ENCODE measurements at places on chromosomes 6 and 20.

DNA sequence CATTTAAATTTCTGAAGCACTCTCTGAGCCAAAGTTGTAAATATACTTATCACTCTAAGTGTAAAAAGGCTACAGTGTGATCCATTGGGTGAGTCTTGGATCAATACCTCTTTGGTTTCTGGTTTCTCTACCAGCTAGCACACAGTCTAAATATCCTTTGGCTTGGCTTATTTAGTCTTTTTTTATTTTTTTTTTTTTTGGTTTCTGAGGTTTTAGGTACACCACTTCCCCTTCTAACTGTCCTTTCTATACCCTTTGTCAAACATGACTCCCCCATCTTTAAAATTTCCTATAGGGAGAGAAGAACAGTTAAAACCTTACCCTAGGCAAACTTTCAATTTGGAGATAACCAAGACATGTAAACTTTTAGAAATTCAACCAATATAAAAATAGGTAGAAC lies 379.0 kb downstream of the PHF3 start:
- DNase-seq, result no peak

- no peak for DNase-seq
Measured at GRCh38 chr6:68447112-68447511, 188.0 kb upstream of the ADGRB3 start.

GRCh38 chr6:86682297-86682696 lies 255.0 kb upstream of the HTR1E start:
- no peak for DNase-seq

DNA sequence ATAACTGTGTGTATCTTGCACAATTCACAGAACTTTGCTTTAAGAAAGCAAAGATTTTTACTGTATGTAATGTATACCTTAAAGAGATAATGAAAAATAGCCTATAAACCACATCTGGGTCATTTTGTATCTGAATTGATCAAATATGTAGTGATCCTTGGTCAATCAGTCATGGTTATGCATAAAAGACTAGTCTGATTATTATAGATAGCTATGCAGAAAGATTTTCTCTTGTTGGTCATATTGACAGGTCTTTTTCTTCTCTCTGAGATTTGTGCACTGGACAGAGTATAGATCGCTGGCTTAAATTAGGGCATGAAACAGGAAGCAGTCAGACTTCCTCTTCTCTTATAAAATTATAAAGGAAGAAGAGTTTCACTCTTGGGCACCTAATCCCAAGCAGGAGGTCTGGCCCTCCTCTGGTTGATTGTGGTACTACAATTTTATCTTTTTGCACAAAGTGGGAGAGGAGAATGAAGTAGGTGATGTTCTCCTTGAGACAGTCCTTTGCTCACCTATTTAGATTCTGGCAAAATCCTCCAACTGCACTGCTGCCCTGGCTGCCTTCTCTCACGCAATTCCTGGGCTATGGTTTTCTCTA lies 380.9 kb upstream of the RGS17 start:
- no peak for DNase-seq

- no peak for DNase-seq
Measured at GRCh38 chr6:24848461-24848860, 49.7 kb upstream of the ARMH2 start.

DNA sequence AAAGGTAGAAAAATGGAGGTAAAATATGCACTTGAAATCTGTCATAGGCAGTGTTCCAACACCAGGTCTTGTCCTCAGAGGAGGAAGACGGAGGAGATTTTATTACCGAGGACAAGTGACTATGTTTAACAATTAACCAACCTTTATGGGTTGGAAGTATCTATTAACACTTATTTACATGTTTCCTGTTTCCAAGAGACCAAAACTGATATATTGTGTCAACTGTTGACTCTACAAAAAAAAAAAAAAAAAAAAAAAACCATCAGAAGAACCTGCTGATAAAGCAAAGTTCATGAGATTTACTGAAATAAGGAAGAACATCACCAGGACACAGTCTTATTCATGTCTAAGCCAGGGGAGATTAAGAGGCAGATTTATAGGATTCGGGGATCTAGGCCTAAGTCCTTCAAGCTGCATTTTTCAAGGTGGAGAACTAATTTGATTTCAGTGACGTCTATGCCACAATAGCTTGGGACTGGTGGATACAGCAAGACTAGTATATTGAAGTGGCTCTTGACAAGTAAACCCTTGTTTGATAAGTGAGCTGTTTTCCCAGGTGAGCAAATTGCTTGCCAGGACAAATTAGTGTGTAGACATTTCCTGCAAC lies 126.6 kb upstream of the NAA20 start:
- DNase-seq, result no peak

DNA sequence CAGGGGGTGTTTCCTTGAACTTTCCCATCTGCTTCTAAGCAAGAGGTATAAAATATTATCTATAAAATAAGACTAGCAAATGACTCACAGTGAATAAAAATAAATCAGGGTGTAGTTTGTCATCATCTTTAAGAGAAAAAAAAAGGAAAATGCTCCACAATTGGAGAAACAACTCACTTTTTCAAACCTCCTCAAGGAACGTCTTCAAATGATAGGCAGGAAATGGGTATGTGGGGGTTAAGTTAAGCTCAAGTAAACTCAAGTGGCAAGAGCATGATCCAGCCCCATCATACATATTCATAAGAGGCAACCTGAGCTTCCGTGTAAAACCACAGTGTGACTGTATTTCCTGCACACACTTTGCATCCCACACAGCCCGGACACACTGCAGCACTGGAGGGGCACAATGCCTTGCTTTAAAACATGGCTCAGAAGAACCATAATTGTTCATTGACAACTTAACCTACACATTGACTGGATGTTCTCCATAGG lies 58.5 kb upstream of the CEP85L start:
- no peak for DNase-seq

DNA sequence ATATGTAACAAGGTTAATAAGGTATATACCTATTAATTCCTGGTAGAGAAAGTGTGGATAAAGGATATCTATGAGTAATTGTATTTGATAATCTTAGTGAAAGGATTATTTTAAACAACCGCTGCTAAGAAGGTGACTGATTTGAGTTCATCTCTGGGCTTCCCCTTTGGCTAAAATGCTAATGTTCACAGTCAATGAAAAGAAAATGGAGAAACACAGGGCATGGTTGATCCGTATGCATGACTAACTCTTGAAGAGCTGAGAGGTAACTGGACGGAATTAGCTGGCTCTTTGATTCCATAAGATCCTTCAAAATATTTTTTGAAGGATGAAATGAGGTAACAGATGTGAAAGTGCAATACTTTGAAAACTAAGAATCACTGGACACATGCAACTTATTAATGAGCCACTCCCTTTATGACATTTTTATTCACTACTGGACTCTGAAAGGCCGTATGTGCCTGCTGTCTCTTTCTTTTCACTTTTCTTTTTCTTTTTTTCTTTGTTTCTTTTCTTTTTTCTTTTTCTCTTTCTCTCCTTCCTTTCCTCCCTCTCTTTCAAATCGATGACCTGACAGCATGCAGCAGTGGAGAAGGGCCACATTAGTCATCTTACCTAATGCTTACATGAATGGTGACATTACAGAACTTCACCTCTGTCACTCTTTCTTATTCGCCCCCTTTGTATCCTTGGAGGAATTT lies 464.6 kb downstream of the CDKAL1 start:
- no peak for DNase-seq

DNA sequence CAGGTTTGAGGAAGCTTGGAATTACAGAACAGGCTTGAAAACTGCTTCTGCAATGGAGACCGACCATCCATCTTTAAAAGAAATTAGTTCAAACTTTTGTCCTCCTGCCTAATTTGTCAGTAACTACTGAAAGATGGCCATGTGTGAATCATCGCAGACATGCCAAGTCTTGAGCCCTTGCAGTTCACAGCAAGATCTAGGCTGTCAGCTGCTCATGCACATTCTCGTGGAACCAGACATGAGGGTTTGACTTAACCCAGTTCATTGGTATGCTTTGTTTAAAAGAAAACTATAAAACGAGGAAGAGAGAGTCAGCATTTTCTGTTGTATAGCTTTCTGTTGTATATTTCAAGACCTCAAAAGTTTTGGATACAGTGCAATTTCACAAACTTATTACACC lies 74.0 kb upstream of the SAMD5 start:
- DNase-seq, result no peak

All from cerebellar nuclear complex (tissue), 1 donor.